ENCODE measurements at places on chromosomes 5 and 9.

DNA sequence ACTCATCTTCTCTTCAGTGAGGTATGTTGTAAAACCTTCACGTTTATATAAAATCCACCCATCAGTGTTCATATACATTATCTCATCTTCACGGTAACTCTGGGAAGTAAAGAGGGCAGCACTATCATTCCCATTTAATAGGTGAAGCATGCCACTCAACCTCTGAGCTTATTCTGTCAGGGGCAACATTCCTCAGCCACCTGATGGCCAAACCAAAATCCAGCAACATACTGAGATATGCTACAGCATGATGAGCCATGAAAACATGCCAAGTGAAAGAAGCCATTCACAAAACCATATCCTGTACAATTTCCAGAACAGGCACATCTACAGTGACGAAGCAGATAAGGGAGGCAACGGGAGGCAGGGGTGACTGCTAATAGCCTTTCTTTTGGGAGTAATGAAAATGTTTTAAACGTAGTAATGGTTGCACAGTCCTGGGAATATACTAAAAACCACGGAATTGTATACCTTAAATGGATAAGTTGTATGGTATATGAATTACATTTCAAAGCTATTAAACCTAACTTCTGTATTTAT lies 167.4 kb downstream of the TSSK1B start:
- no peak for DNase-seq

GRCh38 chr9:33443047-33443446 lies 4.3 kb downstream of the AQP3 start:
- DNase-seq: no peak

GRCh38 chr9:68705531-68706362 lies 707 bp downstream of the PIP5K1B start:
- no peak for DNase-seq

GRCh38 chr9:131838530-131839280 lies 98.8 kb upstream of the RAPGEF1 start:
- DNase-seq: no peak

DNA sequence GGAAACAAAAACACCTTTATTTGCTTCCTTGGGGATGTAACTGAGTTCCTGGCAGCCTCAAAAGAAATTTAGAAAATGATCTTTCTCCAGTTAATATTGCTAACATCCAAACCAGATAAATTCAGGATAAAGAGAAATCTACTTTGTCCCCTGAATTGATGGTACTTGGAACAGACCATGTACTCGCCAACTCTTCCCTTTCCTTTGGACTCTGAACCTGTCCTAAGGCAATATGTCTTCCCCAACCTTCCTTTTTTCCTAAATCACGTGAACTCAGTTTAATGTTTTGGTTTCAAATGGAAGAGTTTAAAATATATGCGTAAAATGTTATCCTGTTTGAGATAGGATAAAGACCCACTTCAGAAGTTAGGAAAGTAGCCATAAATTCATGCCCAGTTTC lies 28.0 kb downstream of the ACO1 start:
- no peak for DNase-seq

- DNase-seq: peak; percentile 68
Measured at GRCh38 chr5:103208460-103208859, 50.1 kb upstream of the MACIR start.

- DNase-seq: no peak
Measured at GRCh38 chr5:84568171-84568570, 183.5 kb upstream of the EDIL3 start.

DNA sequence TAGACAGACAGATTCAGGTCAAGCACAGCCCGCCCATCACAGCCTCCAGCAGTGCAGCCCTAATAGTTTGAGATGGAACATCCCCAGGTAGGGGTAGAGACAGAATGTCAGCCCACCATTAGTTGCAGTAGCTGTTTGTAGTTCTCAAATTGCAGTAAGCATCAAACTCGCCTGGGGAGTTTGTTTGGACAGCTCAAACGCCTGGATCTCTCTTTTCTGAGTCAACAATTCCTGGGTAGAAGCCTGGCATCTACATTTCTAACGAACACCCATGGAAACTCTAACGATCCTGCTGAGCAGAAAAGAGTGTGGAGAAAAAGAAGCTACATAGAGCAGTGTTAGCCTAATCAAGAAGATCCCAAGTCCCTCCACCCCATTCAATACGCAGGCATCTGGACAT lies 59.4 kb downstream of the ADAMTS16 start:
- DNase-seq: no peak

GRCh38 chr5:138339091-138339456 lies 1.0 kb downstream of the FAM53C start:
- DNase-seq: peak; percentile 25

- DNase-seq: no peak
Measured at GRCh38 chr9:18905883-18906629, 127.0 kb downstream of the SAXO1 start.

DNA sequence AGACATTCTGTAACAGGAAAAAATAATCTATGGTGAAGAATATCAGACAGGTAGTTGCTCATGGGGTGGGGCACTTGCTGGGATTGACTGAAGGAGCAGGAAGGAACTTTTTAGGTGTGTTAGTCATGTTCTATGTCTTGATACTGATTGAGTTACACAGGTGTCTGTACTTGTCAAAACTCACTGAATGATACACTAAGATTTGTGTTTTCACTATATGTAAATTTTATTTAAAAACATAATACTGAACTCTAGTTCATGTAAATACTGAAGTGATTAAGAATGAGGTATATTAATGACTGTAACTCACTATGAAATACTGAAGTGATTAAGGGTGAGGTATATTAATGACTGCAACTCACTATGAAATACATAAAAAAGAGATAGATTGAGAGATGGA lies 28.5 kb downstream of the IL6ST start:
- no peak for DNase-seq

- no peak for DNase-seq
Measured at GRCh38 chr5:120591911-120592310, 127.8 kb downstream of the PRR16 start.

GRCh38 chr5:77719666-77720363 lies 56.3 kb downstream of the TBCA start:
- no peak for DNase-seq

DNA sequence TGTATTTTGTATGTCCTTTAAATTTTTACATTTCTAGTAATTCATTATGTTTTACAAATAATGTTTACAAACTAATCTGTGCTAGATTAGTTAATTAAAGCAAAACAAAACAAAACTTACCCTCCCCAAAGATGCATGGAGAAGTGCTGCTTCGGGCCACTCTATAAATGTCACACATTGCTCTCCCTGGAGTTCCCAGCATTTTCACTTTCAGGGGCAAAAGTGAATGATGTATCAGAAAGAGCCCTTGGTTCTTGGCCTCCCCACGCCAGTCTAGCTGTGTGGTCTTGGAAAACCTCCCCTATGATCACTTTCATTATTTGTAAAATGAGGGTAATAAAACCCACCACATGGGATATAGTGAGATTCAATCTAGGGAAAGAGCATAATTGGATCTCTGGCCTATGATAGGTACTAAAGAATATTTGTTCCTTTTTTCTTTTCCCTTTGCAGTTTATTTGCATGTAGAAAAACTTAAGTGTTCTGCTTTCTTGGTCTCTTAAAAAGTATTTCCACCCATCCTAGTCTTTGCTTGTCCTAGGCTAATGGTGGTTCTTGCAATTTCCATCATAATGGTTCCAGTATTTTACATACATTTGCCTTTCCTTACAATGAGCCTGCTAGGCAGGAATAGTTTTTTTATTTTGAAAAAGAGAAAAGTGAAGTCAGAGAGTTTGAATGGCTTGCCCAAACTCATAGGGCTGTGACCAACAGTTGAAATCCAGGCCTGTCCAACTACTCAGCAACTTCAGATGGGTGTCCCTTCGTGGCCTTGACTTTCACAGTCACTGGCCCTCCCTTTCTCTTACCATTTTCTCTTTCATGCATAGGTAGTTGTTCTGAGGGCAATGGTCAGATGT lies 184.5 kb upstream of the KLF4 start:
- no peak for DNase-seq

DNA sequence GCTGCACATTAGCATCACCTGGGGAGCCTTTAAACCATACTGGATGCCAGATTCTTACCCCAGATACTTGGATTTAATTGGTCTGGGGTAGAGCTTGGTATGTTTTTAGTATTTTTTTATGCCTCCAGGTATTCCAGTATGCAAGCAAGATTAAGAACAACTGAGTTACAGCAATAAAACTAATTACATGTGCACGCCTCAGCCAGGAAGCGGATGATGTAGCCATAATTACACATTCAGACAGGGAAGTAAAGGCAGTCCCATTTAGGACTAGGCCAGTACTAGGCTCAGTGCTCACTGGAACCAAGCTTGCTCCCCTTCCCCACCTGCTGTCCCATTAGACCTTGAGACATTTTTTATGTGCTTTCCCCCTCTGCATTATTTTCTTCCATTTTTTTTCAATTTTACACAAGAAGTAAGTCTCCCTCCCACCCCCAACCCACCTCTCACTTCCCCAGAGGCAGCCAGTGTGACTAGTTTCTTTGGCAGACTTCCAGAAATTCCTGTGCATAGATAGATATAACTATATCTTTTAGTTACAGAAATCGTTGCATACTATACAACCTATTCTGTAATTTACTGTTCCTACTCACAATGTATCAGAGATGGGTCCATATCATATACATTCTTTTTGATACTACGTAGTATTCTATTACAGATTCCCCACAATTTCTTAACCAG lies 7.1 kb upstream of the GNAQ start:
- DNase-seq: peak; percentile 60

- peak; percentile 7 for DNase-seq
Measured at GRCh38 chr5:140073296-140073695, 30.2 kb upstream of the NRG2 start.

DNA sequence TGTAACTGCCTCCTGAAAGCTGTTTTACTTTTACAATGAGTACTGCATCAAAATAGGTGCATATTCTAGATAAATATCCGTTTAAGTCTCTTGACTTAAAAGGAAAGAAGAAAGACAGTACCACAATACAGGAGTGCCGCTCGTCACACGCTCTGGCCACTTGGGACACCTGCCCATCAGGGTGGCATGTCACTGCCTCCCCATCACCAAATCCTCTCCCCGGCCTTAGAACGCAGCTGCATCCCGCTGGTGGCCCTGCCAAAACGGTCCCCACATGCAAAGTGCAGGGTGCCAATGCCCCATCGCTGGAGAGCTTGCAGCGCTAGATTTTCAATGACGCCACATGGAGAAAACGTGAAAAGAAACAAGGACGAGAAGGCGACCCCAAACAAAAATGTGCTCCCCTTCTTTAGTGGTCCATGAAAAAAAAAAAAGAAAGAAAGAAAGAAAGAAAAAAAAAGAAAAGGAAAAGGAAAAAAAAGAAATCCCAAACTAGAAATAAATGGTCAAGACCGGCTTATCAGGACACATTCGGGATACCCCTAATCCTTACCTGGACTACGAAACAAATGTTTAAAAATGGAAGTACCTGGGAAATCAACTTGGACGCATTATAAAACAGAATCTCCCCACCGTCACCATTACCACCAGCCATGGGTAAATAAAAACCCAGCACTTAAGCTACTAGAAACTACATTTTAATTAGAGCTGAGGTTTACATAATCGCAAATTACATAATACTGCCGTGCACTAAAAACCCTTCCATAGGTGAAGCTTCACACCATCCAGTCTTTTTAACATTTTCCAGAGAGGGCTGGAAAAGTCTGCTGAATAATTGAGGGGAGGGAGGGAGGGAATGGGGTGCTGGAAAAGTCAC lies 1.0 kb downstream of the ANKH start:
- DNase-seq: peak; percentile 40

GRCh38 chr5:33170411-33170810 lies 270.4 kb upstream of the TARS1 start:
- peak; percentile 2 for DNase-seq

DNA sequence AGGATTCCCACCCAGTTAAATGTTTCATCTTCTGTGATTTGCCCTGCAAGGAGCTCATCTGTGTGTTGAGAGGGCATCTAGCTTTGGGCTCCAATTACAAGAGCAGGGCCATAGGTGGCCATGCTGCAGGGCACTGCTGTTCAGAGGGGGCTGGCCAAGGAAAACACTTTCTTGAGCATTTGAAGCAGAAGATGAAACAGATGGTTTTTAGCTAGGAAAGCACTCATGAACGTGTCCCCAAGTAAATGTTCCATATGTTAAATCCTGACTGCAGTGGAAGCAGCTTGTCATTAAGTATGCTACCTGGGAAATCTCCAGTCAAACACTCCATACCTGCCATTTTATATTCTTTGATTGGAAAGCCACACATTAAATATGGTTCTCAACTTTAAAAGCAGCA lies 176.6 kb downstream of the FBXL7 start:
- DNase-seq: no peak

GRCh38 chr9:36690412-36691168 lies 117.9 kb downstream of the MELK start:
- DNase-seq: no peak

DNA sequence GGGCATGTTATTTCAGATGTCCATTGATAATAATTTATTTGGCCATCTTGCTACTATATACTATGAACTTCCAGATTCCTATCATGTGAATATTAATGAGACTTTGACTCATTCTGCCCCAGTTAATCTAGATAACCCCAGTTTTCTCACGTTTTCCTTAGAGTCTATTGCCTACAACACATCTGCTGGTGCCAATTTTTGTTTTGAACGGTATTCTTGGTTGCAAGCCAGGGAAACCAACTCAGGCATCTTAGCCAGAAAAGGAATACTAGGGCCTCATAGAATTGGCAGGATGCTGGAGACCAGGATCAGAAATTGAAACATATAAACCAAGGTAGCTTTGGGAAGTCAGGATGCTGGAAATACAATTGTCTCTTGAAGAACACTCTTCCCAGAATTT lies 28.0 kb upstream of the NPR3 start:
- DNase-seq: no peak

DNA sequence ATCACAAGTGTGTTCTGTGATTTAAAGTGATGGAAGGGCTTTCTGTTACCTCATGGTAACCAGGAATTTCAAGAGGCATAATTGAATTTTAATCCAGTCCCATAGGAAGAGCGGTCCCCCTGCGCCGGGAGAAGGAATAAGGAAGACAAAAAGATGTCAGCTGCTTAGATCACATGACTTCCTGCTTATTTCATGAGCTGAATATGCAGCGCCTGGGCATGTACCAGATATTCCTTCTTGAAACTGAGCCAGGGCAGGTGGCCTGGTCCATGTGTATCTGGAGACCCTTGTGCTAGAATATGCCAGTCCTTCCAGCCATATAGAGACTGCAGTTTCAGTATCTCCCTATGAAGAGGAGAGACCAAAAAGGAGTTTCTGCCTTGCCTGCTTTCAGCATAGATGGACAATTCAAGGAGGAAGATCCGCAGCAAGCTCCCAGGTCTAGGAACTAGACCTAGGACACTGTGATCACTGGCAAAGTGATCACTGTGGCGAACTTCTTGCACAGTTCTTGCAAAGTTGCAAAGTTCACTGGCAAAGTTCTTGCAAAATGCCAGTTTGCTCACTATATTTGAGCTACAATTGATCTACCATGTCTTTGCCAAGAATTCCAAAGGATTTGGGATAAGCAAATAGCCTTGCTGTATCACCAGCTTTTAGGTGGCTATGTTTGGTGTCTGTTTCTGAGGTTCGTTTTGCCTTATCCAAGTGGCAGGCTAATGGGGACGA lies 102.9 kb upstream of the PHYKPL start:
- no peak for DNase-seq

DNA sequence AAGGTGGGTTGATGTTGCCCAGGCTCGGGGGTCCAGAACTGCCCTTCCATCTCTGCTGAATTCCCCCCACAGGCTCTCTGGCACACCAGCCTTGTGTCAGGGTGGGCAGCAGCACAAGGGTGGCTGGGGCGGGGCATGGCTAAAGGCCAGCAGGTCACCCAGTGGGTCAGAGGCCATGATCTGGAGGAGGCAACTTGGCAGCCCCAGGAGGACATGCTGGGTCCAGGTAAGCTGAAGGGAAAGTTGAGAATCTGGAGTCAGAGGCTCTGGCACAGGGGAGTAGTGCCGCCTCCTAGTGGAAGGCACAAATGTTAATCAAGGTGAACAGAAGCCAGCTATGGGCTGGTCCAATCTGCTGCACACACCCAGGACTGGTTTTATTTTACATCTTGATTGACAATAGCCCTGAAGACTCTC lies 6.2 kb downstream of the TMEM8B start:
- DNase-seq: no peak

Measured in lung microvascular endothelial cell (primary cell).